ENCODE measurements at places on chromosomes 2 and 18. TPM values are rescaled to one million over a fixed set of nuclear protein-coding genes. Genes with fewer than 3 reads are reported as not detected.

The LIPG gene
- not detected for total RNA-seq

The USP37 gene
- 7.0 TPM for total RNA-seq

The CPO gene
- total RNA-seq = 0.73 TPM

The KCNIP3 gene
- 8.7 TPM for total RNA-seq

DNA sequence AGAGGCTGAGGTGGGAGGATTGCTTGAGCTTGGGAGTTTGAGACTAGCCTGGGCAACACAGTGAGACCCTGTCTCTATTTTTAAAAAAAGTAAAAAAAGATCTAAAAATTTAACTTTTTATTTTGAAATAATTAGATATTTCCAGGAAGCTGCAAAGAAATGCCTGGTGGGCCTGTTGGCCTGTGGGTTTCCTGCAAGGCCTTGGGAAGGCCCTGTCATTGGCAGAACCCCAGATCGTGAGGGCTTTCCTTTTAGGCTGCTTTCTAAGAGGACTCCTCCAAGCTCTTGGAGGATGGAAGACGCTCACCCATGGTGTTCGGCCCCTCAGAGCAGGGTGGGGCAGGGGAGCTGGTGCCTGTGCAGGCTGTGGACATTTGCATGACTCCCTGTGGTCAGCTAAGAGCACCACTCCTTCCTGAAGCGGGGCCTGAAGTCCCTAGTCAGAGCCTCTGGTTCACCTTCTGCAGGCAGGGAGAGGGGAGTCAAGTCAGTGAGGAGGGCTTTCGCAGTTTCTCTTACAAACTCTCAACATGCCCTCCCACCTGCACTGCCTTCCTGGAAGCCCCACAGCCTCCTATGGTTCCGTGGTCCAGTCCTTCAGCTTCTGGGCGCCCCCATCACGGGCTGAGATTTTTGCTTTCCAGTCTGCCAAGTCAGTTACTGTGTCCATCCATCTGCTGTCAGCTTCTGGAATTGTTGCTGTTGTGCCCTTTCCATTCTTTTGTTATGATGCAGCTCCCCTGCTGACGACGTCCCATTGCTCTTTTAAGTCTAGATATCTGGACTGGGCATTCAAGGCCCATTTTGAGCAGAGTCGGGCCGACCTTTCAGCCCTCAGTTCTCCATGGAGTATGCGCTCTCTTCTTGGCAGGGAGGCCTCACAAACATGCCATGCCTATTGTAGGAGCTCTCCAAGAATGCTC, 6.6 kb downstream of the PROC start:
- DNase-seq = no peak

DNA sequence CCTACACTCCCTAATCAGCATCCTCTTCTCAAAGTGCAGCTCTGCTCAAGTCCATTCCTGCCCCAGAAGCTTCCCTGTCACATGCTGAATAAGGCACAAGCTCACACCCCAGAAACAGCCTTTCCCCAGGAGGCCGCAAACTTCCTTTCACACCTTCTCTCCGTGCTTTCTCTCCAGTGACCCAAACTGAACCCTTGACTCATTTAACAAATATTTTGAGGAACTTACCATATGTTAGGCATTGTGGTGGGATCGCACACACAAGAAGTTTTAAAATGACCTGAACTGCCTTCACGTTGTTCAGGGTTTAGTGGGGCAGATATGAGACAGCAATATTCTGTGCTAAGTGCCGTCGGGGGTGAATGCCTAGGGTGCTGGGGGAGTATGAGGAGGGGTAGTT, 161.3 kb downstream of the INSIG2 start:
- DNase-seq = no peak

DNA sequence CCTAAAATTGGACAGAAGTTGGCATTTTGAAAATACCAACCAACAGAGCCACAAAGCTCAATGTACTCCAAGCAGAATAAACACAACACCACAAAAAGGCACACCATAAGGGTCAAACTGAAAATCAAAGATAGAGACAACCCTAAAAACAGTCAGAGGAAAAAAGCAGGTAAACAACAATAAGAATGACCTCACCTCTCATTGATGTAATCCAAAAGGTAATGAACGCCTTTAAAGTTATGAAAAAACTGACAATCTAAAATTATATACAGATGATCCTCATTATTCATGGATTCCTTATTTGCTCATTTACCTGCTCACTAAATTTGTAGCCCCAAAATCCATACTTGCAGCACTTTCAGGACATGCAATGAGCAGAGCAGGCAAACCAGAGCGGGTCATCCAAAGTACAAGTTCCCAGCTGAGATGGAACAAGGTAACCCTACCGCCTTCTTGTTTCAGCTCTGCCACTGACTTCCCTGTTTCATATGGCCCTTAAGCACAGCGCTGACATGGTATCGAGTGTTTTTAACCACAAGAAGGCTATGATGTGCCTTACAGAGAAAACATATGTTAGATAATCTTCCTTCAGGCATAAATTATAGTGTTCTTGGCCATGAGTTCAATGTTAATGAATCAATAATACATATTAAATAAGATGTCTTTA, 17.0 kb downstream of the RTN4 start:
- DNase-seq = no peak

DNA sequence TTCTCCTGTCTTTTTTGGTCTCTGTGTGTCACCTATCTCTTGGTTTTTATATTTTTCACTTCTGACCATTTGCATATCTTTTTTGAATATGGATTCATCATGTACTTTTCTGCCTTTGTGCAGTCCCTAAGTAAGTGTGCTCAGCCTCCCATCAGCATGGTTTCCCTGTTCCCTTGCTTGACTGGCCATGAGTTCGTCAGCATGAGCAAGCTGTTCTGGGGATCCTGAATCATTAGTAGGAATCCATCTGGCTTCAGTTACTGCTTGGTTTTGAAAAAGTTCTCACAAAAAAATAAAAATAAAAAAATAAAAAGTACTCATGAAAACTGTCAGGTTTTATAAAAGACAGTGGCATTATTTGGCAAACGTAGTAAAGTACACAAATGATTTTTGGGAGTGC, 144.1 kb downstream of the NCOA1 start:
- DNase-seq = no peak

DNA sequence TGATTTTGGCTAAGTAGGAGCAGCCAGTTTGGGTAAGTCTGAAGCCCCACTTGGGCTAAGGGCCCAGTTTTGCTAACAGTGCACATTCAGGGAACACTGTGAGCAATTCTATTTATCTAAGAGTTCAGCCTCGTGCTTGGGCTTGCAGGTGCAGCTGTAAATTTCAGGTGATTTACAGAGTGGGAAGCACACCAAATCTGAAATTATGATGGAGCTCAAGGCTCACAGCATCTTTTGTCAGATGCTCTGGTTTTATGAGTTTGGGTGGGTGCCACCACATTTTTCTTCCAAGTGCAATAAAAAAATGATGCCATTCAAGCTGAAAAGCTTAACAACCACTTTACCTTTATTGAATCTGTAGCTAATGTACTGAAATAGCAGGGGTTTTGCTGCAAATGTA, 671.2 kb downstream of the LRRTM4 start:
- DNase-seq = no peak
